ENCODE measurements at places on chromosomes 3 and 15.

DNA sequence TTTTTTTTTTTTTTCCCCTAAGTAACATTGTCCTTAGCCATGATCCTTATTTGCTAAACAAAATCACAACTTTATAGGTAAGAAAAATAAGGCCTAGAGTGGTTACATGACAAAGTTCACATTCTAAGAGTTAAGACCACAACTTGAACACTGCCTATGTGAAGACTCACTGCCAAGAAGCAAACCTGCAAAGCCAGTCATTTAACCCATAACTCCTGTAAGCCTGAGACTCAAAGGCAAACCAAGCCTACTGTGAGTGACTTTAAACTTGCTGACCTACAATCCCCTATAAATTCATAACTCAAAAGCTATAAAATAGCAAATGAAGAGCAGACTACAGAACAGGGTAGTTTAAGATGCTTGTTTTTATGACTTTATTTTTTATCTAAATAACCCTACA is 12.9 kb upstream of the ANKRD28 start:
- DNase-seq, result no peak

- DNase-seq, result no peak
These were observed 25.6 kb downstream of the SLCO3A1 start for GRCh38 chr15:91879158-91879557.

DNA sequence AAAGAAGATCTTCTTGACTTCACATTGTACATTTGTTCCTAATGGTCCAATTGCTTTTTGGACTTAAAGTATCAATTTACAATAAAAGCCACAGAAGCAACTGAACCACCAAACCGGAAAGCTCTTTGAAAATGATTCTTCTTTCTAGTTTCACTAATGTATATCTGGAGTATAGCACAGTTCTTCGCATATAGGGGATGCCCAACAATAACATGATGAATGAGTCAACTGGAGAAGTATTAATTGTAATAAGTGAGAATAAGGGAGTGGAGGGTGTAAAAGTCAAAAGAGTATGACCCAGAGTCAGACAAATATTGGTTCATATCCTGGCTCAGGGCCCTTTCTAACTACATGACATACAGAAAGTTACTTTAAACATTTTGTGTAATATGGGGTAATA is 425.2 kb downstream of the ZBTB20 start:
- DNase-seq, result no peak

DNA sequence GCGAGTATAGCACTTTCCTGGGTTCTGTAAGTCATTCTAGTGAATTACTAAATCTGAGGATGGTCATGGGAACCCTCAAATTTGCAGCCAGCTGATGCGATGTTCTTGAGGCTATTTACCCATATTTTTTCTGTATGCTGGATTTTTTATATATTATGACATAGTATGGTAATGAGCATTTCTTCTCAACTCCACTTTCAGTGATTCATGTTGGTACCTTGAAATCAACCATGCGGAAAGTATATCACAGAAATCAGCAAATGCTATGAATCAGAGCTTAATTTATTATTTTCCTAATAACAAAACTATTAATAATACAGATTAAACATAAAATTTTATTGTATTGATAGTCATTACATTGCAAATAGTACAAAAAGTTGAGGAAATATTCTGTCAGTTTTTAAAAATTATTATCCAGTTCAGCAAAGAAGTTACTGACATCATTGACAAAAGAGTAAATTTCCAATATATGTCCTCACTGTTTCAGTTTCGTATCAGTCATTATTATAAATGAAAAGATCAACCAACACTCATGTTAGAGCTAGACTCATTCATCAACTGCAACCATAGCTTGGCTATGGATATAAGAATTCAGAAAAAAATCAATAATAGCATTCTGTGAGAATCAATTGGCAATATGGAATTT is 164.3 kb upstream of the SETMAR start:
- no peak for DNase-seq
